CD4-positive, alpha-beta T cell treated with Interleukin-2 at 100 ng/mL for 4 hours (primary cell): ENCODE measurements at places on chromosomes 1 and 21.

- DNase-seq: no peak
Measured at GRCh38 chr1:227357927-227358302, 39.6 kb upstream of the CDC42BPA start.

- DNase-seq: no peak
Measured at GRCh38 chr1:156826630-156827029, 10.0 kb upstream of the SH2D2A start.

DNA sequence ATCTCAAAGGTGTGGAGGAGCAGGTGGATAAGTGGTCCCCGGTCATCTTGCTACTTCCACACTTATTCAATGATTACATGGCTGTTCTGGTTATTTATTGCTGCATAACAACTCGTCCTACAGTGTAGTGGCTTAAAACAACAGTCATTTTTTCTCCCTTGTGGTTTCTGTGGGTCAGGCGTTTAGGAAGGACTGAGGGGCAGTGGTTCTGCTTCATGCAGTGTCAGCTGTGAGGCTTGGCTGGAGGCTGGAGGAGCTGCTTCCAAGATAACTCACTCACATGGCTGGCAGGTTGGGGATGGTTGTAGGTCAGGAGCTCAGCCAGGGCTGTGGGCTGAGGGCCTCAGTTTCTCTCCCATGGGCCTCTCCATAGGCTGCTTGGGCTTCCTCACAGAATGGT lies 5.9 kb upstream of the SLC6A17 start:
- DNase-seq: no peak

- no peak for DNase-seq
Measured at GRCh38 chr1:117209094-117209493, 1.6 kb downstream of the VTCN1 start.

- no peak for DNase-seq
Measured at GRCh38 chr1:39407896-39408640, 83.4 kb upstream of the BMP8A start.

DNA sequence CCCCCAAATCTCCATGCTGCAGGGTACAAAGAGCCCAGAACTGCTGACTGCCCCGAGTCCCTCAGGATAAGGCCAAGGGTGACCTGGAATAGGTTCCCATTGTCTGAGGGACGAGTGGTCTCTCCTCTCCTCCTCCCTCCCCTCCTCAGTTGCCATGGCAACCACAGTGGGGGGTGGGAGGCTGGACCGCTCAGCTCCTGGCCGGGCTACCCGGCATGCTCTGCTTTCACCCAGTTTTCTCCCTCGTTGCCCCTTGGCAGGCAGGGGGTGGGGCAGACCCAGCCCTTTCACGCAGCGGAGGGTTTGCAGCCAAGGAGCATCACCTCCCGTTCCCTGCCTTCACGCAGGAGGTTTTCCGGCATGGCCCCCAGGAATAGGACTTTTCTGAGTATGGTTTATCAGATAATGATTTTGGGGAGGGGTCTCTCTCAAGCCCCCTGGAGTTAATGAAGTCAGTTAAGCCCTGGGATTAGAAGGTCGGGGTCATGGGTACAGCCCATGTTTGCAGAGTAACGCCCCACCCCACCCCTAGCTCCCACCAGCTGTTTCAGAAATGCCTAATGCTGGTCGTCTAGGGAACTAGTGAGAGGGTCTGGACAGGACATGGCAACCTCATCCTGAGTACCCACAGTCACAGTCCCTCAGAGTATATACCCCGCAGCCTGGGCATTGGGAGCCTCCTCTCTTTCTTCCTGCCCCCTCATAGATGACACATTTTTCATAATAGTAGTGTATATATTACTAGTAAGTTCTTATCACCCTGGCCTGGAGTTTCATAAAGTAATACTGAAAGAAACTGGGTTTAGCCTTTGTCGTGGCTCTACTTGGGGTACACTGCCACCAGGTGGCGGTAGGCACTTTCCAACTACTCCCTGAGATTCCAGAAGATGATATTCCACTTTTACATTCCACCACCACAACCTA lies 20.7 kb downstream of the C1QB start:
- DNase-seq: no peak

- no peak for DNase-seq
Measured at GRCh38 chr1:204426035-204426436, 14.4 kb upstream of the PPP1R15B start.

- DNase-seq: no peak
Measured at GRCh38 chr1:118110580-118110979, 74.4 kb downstream of the SPAG17 start.

DNA sequence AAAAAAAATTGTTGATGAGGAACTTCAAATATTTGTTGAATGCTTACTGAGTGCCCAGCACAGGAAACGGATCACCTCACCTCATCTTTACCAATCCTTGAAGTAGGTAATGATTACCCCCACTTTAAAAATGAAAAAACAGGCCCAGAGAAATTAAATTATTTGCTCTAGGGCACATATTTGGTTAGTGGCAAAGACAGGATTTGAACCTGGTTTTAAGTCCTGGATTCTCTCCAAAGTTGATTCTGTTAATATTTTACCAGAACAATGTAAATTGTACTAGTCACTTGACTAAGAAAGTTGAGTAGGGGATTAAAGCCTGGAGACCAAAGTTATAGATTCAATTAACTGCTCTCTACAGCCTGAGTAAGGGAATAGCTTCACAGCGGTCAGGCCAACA lies 97.9 kb downstream of the GIPC2 start:
- DNase-seq: no peak
